ENCODE measurements at places on chromosomes 7 and 10.

- peaks cover 3% of the 10 kb centered on the region for H3K36me3 ChIP-seq
- H3K27me3 ChIP-seq, result no peaks in the 10 kb centered on the region
- no peak for DNase-seq
- H3K4me1 ChIP-seq, result peaks cover 21% of the 10 kb centered on the region
- no peak overlapping the region for H3K4me3 ChIP-seq
- H3K27ac ChIP-seq, result peak overlapping the region; percentile 62
Measured at GRCh38 chr7:159068893-159069448, 75.7 kb downstream of the VIPR2 start.

DNA sequence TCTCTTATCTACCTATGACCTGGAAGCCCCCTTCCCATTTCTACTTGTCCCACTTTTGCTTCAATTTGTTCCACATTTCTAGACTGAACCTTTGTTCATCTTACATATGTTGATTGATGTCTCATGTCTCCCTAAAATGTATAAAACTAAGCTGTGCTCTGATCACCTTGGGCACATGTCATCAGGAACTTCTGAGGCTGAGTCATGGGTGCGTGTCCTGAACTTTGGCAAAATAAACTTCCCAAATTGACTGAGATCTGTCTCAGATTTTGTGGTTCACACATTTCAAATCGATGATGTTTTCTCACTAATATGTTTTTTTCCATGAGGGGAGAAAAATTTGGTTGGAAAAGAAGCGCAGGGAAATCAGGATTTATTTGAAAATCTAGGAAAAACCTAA, 406.2 kb upstream of the LRRTM3 start:
- H3K4me3 ChIP-seq, result no peak overlapping the region
- no peak overlapping the region for H3K27ac ChIP-seq
- DNase-seq, result no peak

- H3K4me1 ChIP-seq, result no peaks in the 10 kb centered on the region
- H3K4me3 ChIP-seq, result no peak overlapping the region
- no peaks in the 10 kb centered on the region for H3K27me3 ChIP-seq
- no peak overlapping the region for H3K27ac ChIP-seq
- H3K36me3 ChIP-seq, result peaks cover 15% of the 10 kb centered on the region
Measured at GRCh38 chr10:102001435-102002068, 54.4 kb downstream of the ARMH3 start.

GRCh38 chr10:17092216-17092944, 37.2 kb downstream of the CUBN start:
- no peak for DNase-seq
- H3K27ac ChIP-seq, result no peak overlapping the region
- no peak overlapping the region for H3K4me3 ChIP-seq
- no peaks in the 10 kb centered on the region for H3K27me3 ChIP-seq
- H3K36me3 ChIP-seq, result no peaks in the 10 kb centered on the region

DNA sequence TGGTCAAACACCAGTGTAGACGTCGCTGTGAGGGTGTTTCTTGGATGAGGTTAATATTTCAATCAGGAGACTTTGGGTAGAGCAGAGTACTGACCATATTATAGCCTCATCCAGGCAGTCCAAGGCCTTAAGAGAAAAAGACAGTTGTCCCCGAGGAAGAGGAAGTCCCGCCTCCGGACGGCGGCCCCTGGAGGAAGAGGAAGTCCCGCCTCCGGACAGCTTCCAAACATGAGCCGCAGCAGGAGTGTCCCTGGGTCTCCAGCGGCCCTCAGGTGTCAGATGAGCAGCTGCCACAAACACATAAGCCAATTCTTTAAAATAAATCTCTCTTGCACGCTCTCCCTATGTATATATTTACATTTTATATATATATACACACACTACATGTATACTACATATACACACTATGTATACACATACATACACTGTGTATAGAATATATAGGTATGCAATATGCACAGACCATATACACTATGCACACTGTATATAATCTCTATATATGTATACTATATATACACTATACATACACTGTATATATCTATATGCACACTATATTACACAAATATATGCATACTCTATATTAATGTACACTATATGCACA, 37.5 kb downstream of the PWWP2B start:
- no peak for DNase-seq
- no peak overlapping the region for H3K4me3 ChIP-seq
- H3K27me3 ChIP-seq, result no peaks in the 10 kb centered on the region

Data from spinal cord (tissue), 10 donors.